ENCODE measurements at places on chromosomes 2 and 18.

- no peak for DNase-seq
Measured at GRCh38 chr2:48781366-48781765, 25.8 kb upstream of the LHCGR start.

GRCh38 chr2:136693966-136694365 is 71.4 kb upstream of the THSD7B start:
- no peak for DNase-seq

DNA sequence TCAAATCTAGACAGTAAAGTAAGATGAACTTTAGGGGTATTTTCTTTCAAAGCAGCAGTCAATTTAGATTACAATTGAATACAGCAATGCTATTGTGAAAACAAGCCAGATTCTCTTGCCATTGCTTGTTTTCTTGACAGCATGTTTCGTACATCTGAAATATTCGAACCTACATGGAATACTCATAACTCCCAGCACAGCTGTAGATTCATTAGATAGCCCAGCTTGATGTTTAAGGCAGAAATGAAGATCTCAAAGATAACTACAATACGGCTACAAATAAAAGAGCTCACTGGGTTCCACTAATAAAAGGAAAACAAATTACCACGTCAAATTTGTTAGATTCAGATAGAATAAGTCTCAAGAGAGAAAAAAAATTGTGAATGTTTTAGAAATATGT is 208.8 kb downstream of the WDPCP start:
- DNase-seq = no peak

- DNase-seq = no peak
Measured at GRCh38 chr2:124320051-124320688, 295.1 kb downstream of the CNTNAP5 start.

GRCh38 chr2:85978883-85979780 is 90.3 kb upstream of the ST3GAL5 start:
- no peak for DNase-seq

DNA sequence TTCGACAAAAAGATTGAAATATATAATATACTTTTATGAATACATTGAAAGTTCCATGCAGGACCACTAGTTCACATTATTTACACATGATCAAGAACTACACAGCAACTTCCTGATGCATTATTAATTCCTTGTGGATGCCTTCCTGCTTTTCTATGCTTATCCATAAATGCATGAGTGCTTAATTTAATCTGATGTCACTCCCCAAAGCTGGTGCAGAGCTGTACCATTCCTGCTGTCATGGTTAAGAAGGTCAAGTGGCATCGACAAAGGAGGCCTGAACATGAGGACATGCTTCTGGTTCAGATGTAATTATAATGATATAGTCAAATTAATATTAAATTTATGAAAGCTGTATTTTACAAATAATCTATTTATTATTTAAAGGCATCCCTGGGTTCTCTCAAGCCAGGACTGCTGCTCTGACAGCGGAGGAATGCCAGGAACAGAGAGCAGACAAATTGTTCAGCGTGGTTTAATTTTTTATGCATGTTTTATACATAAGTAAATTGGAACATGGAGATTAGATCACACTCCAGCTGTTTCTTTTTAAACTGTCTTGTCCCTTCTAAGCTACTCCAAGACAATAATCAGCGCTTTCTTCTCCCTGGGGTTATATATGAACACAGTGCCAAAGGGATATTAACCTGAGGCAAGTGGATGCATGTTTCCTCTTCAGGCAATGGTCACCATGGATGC is 307.3 kb upstream of the CNTNAP5 start:
- DNase-seq = no peak

GRCh38 chr2:68475110-68475509 is 7.7 kb downstream of the APLF start:
- DNase-seq = no peak

DNA sequence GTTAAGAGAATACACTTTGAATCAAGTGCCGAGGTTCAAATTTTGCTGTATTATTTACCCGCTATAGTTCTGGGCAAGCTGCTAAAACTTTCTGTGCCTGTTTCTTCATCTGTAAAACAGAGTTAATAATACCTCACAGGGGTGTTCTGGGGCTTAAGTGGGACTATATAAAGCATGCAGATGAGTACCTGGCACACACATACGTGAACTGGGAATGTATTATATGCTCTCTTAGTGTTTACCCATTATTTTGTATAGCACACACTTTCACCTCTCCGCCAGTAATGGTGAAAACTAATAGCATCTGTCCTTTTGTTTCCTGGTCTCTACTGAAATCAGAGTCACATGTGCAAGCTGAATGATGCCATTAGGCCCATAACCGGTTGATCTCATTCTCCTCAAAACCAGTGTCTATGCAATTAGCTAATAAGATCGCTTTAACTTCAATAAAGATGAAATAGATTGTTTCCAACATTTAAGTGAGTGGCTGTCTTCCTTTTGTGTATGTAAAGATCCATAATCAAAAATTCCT is 3.8 kb upstream of the CDKL4 start:
- DNase-seq = no peak

DNA sequence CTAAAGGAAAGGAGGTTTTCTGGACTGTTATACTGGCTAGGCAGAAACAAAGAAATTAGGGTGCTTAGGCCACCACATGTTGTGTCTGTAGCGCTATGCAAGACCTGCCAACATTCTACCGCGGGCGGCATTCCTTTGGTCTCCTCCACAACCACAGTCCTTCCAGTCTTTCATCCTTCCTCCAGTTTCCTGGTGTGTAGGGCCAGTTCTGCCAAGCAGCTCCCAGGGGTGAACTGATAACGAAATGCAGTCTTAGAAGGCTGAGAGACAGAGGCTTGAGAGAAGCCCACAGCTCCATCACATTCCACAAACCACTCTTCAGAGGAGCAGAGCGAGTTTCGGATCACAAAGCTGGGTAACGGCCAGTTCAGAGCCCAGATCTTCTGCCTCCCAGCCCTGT is 19.5 kb upstream of the CXXC1 start:
- DNase-seq = no peak

GRCh38 chr2:96138179-96139145 is at the start of gene ASTL:
ASTL (minus strand) TSS chr2:96138502; CDS start chr2:96138436, 66 bp downstream.
- DNase-seq = no peak

DNA sequence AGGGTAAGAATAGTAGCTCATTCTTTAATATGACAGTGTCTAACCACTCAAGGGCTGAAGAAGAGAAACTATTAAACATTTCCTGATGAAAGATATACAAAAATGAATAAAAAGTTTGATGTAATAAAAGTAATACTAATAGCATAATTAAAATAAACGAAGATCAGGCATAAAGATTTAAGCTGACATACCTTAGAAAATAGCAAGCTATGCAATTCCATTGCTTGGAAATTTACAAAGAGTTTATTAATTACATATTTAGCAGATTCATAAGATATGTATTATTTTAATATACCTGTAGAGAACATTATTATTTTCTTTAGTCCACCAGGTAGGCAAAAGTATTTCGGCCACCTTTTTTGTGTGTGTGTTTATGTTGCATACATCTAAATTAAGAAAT is 229.4 kb downstream of the GCA start:
- DNase-seq = no peak

DNA sequence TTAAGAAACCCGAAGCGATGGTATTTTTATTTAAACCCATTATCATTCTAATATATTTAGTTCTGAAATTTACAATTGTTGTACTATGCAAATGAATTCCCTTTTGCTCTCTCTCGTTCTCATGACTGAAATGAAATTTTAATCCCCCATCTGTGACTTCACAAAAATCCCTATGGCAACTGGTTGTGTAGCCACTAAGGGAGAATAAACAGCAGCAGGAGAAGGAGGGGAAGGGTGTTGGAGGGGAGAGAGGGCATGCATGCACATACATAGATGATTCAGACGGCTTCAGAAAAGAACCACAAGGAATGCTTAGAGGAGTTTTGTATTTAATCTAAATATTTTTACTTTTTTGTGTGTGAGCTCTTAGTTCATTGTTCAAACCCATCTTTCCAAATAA is 36.8 kb downstream of the CPS1 start:
- no peak for DNase-seq

DNA sequence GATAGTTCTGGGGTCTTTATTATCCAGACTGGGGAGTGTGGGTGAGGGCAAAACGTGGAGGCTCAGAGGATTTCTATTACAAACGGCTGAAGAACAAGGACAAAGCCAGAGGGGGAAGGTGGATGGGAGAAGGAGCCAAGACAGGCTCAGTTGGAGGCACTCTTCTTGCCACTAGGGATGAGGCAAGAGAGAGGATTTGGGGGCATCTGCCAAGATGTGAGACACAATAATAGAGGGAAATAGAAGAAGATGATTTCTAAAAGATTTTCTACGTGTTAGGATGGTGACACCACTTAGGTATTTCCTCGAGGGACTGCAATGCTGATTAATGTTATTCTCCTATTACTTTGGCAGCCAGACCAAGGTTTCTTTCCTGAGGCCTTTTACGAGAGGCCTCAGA is 71.8 kb downstream of the APOB start:
- DNase-seq = no peak

GRCh38 chr2:213733893-213734292 is 449.6 kb downstream of the SPAG16 start:
- no peak for DNase-seq

DNA sequence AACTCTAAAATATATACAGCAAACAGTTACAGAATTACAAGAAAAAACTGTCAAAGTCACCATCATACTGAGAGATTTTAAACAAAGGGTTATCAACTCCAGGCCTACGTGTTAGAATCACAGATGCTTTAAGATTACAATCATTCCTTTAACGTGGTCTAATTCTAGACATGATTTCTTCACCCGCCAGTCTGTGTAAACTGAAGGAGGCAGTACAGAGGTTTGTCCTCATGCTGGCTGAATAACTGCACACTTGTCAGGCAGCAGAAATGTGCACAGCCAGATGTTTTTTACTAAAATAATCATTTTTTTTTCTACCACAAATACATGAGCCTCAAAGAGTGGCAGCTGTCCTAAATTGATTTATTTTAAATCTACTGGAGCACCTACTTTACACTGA is 15.5 kb upstream of the NEURL3 start:
- no peak for DNase-seq

- DNase-seq = no peak
Measured at GRCh38 chr2:21155365-21156136, 31.8 kb downstream of the TDRD15 start.

GRCh38 chr2:165886487-165887146 is 67.0 kb downstream of the TTC21B start:
- DNase-seq = no peak

DNA sequence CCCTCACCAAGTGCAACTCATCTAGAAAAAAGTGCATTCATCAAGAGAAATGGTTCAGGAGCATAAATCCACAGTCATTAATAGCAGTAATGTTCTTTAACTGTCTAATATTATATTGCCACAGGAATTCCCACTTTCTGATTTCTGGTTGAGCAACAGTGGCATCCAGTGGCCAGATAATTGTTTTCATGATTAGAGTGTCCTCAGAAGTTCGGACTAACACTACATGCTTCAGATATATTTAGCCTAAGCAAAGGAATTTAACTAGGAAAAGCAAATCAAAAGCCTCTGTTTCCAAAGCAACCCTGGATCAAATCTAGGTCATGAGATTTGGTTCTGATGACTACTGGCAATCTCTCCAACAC is 9.8 kb upstream of the ERBB4 start:
- no peak for DNase-seq

DNA sequence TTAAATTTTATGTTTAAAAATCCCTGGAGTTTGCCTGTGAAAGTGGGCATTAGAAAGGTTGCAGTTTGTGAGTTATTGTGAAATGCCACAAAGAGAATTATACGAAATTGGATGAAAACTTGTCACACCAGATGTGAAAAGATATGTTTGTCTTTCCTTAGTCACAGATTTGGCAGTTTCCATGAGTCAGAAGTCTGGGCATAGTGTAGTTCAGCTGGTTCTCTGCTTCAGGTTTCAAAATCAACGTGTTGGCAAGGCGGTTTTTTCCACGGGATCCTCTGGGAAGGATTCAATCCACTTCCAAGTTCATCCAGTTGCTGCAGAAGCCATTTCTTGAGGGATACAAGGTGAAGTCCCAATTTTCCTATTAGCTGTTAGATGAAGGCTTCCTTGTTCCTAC is 658.0 kb upstream of the CDH2 start:
- DNase-seq = no peak

- DNase-seq = no peak
Measured at GRCh38 chr2:222837643-222838056, 23.2 kb upstream of the ACSL3 start.

- no peak for DNase-seq
Measured at GRCh38 chr2:161041356-161041755, 118.9 kb upstream of the TANK start.

DNA sequence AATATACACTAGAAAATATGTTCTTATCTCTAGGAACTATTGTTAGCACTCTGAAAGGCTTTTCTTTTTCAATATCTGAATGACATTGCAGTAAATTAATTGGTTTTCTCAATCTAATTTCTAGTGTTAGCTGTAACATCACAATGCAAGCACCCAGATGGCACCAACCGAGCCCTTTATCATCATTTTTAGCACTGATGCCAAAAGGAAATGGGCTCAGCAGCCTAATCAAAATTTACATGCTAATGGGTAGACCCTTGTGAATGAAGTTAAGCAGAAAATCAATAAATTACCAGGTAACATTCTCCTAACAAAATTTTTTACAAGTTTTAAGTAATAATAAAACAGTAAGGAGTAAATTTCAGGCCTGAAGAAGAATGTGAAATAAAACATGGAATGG is 53.5 kb upstream of the PGAP1 start:
- no peak for DNase-seq

DNA sequence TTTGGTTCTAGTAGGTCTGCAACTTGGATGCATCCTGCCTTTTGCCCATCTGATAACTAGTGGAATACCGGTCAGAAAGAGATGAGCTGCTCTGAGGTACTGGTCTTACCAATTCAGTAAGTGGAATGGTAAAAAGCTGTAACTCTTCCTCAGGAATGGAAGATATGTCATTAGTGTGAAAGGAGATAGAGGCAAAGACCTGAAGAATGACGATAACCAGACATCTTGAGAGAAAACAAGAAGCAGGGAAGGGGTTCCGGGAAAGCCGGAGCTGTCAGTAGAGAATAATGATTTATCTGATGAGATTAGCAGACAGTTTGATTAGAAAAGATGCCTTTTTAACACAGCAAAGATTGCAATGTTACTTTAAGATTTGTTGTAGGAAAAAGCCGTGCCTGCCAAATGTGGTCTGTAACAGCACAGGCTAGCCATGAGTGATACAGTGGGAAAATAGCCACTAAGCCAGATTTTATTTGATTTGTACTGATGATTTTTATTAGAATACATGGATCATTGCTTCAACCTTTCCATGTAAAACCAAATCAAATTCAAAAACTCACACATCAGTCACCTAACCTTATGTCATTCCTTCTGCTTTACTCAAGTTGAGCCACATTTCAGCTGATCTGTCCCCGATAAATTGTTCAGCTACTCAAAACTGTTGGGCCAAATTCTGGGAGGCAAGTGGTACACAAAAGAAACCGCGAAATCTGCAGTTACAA is 110.0 kb downstream of the TCF4 start:
- DNase-seq = no peak

Data from AG04450 (cell line).